ENCODE measurements at places on chromosomes 3 and 15.

GRCh38 chr3:7254251-7254650 lies 393.3 kb downstream of the GRM7 start:
- no peak for DNase-seq

DNA sequence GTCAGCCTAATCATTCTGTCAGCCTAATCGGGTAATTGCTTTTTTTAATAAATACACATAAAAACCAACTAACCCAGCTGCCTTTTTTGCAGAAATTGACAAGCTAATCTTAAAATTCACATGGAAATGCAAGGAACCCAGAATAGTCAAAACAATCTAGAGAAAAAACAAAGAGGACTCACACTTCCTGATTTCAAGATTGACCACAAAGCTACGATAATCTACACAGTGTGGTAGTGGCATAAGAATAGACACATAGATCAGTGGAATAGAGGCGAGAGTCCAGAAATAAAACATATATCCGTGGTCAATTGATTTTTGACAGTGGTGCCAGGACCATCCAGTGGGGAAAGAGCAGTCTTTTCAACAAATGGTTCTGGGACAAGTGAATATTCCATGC lies 2.4 kb upstream of the C3orf20 start:
- no peak for DNase-seq

GRCh38 chr3:118948146-118948545 lies 86.5 kb downstream of the IGSF11 start:
- no peak for DNase-seq

DNA sequence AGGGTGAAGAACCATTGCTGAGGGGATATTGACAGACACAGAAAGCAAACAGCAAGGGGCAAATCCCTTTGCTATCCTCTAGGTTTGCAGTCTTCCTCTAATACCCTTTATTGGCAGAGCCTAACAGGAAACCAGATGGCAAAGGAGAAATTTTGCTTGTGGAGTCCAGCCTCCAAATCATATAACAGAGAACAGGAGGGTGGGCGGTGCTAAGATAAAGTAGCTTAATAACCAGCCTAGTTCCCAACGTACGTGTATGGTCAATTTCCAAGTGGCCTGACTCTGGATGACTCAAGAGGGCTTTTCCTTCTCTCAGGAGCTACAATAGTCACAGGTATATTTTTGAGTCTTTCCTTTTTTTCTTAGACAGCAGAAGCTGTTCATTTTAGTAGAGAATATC lies 404.5 kb downstream of the PDCD6IP start:
- DNase-seq: peak; percentile 74

DNA sequence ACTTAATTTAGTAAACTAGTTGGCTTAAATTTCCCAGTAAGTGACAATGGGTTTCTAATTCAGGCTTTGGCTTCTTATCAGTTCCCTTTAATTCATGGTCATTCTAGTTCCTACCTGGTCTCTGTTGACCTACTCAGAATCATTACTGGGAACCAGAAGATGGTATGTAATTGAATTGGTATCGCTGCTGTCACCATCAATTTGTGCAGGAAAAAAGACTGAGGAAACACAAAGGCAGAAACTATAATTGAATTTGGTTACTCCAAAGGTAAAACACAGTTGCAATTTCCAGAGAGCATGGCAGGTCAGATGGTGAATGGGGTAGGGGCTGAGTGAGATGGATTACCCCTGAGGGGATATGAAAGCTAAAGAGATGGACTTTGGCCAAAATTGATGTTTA lies 226.5 kb upstream of the GAP43 start:
- DNase-seq: no peak

GRCh38 chr15:87716422-87716821 lies 540.1 kb downstream of the NTRK3 start:
- no peak for DNase-seq

All from NCI-H69 (cell line).